H4 (cell line): ENCODE measurements at places on chromosomes 5 and 9. TPM values are rescaled to one million over a fixed set of nuclear protein-coding genes. Genes with fewer than 3 reads are reported as not detected.

Gene NELFB
- total RNA-seq = 29.5 and 33.0 TPM in 2 replicates

Gene ARL14EPL
- total RNA-seq = 1.3 TPM in 1 of 2 replicates, not detected in the other

Gene HSPA9
- total RNA-seq = 647 and 690 TPM in 2 replicates

Gene AGXT2
- total RNA-seq = not detected in 2 replicates

Gene PCDHA9
- total RNA-seq = 0.08 TPM in 1 of 2 replicates, not detected in the other

Gene PGM5
- 0.50 and 3.0 TPM in 2 replicates for total RNA-seq

Gene TOPORS
- total RNA-seq = 12.6 and 13.2 TPM in 2 replicates

Gene TMEM252
- total RNA-seq = not detected in 2 replicates

Gene PFN3
- not detected in 2 replicates for total RNA-seq

Gene ARSI
- 0.23 TPM in 1 of 2 replicates, not detected in the other for total RNA-seq

Gene PRUNE2
- 3.8 and 3.9 TPM in 2 replicates for total RNA-seq

Gene FBLL1
- total RNA-seq = 0.55 TPM in 1 of 2 replicates, not detected in the other

Gene ADGRD2
- not detected in 2 replicates for total RNA-seq

Gene BSPRY
- not detected in 2 replicates for total RNA-seq

Gene ANKRD18B
- total RNA-seq = 0.75 TPM in 1 of 2 replicates, not detected in the other

Gene PLCXD3
- total RNA-seq = 0.02 and 0.06 TPM in 2 replicates

Gene CORO2A
- total RNA-seq = 2.1 and 3.0 TPM in 2 replicates

Gene OR1J2
- not detected in 2 replicates for total RNA-seq

DNA sequence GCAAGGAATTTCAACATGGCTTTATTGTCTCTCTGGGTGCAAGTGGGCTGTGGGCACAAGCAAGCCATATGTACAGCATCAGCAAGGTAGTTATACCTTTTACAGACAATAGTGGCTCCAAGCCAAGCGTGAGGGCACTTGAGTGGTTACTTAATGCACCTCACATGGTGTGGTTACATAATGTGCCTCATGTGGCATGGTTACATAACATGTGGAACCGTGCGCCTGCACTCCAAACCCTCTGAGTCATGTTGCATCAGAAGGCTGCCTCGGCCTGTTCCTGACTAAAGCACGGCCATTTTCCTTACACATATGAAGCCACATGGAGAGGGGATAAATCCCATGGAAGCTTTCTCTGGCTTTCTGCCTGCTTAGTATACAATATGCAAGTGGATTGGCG lies 150.9 kb downstream of the OSTF1 start:
- peak; percentile 84 for DNase-seq

- DNase-seq = no peak
Observed at GRCh38 chr9:82679472-82679871, 383.5 kb downstream of the RASEF start.

GRCh38 chr9:116819116-116819515 lies 132.0 kb downstream of the TRIM32 start:
- no peak for DNase-seq

GRCh38 chr5:150358261-150359095 lies 981 bp downstream of the TCOF1 start:
- DNase-seq = no peak

DNA sequence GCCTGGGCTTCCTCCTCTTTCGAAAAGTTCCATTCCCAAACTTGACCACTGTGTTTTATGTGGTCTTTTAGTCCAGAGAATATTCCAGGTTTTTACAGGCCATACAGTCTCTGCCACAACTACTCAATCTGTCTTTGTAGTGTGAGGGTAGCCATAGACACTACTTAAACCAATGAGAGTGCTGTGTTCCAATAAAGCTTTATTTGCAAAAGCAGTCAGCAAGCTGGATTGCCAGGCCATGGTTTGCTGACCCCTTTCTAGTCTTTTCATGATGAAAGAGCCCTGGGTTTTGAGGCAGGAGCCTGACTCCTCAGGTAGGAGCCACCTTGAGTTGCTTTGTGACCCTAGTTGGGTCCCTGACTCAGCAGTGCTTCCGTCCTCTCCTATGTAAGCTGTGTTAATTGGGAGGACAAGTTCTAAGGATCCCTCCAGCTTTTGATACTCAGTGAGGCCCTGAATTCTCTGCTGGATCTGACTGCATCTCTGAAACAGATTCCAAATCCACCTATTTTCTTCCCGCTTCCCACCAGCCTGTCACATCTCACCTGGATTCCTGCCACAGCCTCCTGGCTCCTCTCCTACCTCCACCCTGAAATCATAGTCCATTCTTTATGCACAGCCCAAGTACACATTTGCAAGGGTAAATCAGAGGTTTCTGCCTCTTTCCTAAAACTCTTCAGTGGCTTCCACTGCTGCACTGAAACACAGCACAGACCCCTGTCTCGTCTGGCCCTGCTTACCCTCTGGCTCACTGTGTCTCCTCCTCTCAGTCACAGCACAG lies 13.5 kb downstream of the GALNT10 start:
- no peak for DNase-seq

DNA sequence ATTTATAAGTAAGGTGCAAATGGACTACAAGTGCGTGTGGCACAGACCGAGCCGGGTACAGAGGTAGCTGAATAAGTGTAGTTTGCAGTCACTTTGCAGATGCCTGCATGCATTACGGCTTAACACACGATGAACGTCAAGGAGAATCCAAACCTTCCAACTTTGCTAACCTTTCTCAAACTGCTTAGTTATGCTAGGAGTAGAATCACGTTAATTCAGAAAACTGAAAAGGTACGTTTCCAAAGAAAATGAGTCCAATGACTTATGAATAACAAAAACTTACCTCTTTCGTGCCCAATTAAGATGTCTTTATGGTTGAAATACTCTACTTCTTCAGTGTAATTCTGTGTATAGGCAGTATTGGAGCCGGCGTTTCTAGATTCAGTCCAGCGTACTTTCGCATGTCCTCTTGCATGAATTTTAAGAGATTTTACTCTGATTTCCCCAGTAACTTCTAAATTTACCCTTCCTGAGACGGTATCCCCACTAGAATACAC lies 539 bp downstream of the ARRDC3 start:
- DNase-seq = no peak

DNA sequence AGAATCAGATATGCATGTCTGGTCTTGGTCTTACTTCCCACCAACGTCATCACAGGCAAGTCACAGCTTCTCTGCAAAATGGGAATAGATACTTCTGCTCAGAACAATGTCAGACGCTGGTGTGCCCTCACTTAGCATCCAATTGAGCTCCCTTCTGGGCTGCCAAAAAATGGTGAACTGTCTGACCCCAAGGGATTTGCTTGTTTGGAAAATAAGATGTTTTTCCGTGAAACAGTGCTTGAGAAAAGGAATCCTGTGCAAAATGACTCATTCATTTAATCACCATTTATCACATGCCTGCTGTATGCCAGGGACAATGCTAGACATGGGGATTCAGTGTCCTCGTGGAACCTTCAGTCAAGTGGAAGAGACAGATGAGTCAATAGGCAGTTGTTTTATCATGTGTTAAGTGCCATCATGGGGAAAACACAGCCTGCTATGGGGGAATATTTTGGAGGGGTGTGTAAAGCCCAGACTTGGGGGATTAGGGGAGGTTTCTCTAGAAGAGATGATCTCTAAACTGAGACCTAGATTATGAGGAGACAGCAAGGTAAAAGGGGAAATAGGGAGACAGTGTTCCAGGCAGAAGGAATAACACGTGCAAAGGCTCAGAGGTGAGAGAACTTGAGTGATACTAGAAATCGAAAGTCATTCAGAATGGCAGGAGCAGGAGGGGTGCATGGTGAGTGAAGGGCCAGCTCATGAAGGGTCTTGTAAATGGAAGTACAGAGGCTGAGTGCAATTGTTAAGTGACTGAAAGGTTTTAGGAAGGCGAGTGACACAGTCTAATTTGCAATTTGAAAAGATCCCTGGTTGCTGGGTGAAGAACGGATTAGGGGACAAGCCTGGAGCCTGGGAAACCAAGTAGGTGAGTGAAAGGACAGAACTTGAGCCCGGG lies 3.9 kb downstream of the NIPAL4 start:
- DNase-seq = no peak

- DNase-seq = no peak
Observed at GRCh38 chr9:96386157-96386556, 2.6 kb upstream of the SLC35D2 start.

GRCh38 chr5:174708476-174709207 lies 15.7 kb upstream of the MSX2 start:
- DNase-seq = no peak

- no peak for DNase-seq
Observed at GRCh38 chr9:121082075-121082474, 7.3 kb downstream of the CNTRL start.

GRCh38 chr5:17157916-17158529 lies 59.4 kb upstream of the BASP1 start:
- DNase-seq = no peak

- DNase-seq = no peak
Observed at GRCh38 chr5:97840643-97841042, 657.6 kb upstream of the RIOK2 start.

- DNase-seq = no peak
Observed at GRCh38 chr9:105401651-105402050, 46.2 kb upstream of the FSD1L start.

- DNase-seq = no peak
Observed at GRCh38 chr9:82673919-82674318, 389.0 kb downstream of the RASEF start.

- DNase-seq = peak; percentile 70
Observed at GRCh38 chr5:53779541-53779981, 219.1 kb downstream of the NDUFS4 start.

- no peak for DNase-seq
Observed at GRCh38 chr5:178429491-178430185, 160.6 kb downstream of the COL23A1 start.
